KG1 (cell line): ENCODE measurements at places on chromosomes 12 and 14.

- DNase-seq, result peak; percentile 65
Observed at GRCh38 chr12:65192963-65193516, 23.7 kb downstream of the LEMD3 start.

DNA sequence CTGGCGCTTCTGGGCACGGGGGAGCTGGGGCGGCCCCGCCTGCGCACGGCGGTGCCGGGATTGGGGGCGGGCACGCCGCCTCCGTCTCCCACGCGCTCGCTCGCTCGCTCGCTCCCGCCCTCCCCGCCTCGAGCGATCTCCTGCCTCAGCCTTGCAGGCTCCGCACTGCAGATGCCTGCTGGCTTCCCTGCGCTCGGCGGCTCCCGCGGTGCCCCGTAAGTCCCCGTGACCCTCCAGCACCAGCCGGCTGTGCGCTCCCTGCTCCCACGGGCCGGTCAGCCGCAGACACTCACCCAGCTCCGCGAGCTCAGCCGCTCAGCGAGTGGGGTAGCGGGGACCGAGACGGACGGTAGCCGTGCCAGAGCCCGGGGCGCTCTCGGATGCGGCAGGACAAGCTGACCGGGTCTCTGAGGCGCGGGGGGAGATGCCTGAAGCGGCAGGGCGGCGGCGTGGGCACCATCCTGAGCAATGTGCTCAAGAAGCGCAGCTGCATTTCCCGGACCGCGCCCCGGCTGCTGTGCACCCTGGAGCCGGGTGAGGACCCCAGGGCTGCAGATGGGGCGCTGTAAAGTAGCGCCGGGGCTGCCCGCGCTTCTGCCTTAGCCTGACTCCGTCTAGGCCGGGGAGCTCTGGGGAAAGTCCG lies at the start of gene TBC1D30:
TBC1D30 (plus strand) TSS at position 148 of the 643 bp plus-strand sequence; CDS start at position 381, 233 bp downstream.
- no peak for DNase-seq

DNA sequence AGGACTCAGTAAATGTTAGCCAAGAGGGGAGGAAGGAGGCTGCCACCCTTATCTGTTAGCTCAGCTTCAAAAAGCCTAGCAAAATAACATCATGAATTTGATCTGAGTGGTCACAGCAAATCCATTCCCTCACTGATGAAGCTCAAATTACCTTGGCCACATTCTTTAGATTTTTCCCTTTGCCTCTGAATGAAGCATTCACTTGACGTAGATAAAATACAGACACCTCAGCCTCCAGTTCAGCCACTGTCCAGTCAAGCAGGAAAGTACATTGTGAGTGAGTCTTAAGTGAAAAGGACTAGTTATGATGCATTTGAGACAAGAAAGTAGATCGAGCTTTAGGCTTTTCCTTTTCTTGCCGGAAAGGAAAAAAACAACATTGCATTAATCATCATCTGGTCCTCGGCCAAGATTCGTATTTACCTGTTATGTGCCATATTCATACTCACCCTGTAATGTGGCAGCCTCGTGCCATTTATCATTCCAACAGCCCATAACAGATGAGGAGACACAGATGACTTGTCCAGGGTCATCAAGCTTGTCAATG lies 146.5 kb downstream of the ETV6 start:
- no peak for DNase-seq

GRCh38 chr12:120529641-120530417 lies 871 bp upstream of the COQ5 start:
- peak; percentile 36 for DNase-seq

DNA sequence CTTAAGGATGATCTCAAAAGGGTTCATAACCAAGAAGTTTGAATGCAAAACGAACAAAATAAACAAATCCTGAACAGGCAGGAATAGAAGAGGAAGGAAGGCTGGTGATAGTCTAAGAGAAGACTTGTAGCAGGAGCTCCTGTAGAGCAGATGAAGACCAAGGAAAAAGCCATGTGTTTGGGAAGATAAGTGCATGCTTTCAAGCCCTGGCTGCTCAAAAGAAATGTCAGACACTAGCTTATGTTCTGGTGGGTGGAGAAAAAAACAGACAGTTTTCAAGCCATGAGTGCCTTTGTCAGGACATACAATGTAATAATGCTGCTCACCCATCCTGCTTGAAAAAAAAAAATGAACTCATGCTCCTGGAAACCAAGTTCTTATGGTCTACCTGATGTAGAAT lies 27.4 kb downstream of the TAOK3 start:
- DNase-seq, result no peak

- DNase-seq, result no peak
Observed at GRCh38 chr14:61598980-61599379, 96.3 kb upstream of the HIF1A start.

DNA sequence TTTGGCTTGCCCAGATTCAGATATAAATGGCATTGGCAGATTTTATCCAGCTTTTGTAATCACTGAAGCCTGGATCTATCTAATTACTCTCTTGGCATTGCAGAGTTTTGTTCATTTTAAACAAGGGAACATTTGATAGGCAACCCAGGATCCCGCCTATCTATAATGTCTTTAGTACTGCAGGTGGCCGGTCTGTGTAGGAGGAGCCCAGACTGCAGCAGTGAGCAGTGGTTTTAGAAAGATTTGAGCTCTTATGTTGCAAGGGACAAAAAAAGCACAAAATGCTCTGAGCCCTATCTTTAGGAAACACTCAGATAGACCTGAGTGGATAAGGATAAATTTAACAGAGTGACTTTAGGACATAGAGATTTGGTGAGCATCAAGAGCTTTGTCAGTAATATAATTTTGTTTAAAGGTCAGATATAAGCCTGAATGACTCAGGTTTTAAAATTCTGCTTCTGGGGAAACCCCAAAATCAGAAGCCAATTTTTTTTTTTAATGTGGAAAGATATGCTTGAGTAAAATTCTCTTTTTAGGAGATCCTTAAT lies 165.5 kb downstream of the SLC5A8 start:
- no peak for DNase-seq

DNA sequence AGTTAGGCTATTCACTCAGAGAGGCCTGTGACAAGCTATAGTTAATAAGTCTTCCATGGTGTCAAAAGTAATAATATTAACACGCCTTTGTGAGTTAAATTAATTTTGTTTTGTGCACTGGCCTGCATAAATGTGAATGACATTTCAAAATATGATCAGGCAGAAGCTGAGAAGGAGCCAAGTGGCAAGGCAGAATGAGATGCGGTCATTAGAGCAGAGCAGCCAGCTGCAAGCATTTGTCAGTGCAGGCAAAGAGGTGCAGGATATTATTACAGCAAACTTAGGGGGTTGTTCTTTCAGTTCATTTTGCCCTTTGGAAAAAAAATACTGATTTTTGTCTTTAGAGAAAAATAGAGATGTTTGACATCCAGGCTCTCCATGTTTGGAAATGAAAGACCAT lies 364.5 kb downstream of the PAWR start:
- DNase-seq, result no peak
